ENCODE measurements at places on chromosomes 3 and 15. TPM values are rescaled to one million over a fixed set of nuclear protein-coding genes. Genes with fewer than 3 reads are reported as not detected.

- no peak for DNase-seq
Observed at GRCh38 chr3:141060327-141060726, 9.2 kb downstream of the SPSB4 start.

DNA sequence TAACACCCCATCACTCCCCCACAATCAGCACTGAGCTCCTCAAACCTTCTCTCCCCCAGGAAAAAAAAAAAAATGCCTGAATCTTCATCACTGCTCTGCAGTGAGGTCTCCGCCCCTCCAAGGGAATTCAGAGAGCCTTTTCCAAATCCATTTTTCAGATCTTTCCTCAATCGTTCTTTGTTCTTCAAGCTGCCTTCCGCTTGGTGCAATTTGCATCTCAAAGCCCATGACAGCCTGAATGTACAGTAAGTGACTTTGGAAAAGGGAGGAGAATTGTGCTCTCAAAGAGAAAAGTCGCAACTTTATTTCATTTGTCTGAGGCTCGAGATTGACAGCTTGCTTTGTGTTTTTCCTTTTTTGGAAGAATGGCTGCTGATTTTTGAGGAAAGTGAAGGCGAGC, 75.0 kb downstream of the CORO2B start:
- DNase-seq, result no peak

- DNase-seq, result no peak
Observed at GRCh38 chr15:45732662-45733061, 97.8 kb downstream of the SQOR start.

- peak; percentile 46 for DNase-seq
Observed at GRCh38 chr15:50315814-50316630, 39.0 kb downstream of the GABPB1 start.

DNA sequence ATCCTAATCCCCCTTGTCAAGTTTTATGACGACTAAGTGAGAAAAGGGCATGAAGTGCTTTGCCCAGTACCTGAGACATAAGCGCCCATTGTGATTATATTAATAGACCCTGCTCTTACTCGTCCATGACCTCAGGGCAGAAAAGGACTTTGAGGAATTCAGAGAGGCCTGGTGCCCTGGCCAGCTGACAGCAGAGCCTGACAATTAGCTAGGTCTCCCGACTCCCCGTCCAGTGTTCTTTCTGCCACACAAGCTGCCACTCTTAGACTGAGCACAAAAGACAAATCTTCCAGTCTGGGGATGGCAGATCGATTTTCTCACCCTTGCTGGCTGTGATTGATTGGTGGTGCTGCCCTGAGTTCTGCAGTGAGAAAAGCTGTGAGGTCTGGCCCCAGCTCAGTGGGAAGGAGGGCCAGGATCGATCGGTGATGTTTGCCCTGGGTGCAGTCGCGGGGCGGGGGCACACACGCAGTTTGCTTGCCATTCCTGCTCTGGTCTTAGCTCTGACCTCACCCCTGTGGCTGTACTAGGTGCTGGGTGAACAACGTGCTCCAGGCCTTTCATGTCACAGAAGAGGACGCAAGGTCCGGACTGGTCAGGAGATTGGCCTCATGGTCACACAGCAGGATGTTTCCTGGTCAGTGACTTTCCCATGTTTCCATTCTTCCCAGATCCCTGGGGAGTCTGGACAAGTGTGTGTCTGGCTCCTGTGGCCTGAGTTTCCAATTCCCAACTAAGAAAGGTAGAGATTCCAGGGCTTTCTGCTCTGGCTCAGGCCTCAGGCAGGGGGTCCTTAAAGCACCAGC, 67.4 kb upstream of the TLE3 start:
- DNase-seq, result no peak

DNA sequence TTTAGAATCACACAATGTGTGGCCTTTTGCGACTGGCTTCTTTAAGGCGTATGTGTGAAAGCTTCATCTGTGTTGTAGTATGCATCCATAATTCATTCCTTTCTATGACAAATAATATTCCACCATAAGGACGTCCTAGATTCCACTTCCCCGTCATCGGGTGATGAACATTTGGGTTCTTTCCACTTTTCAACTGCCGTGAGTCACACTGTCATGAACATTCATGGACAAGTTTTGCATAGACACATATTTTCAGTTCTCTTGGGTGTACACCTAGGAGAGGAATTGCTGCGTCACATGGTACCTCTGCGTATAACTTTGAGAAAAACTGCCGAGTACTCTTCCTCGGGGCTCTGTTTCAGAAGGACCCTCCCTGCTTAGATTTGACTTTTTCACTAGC, 97.3 kb downstream of the TOP2B start:
- DNase-seq, result no peak

Gene FAM3D
- total RNA-seq, result not detected

Gene SNX33
- total RNA-seq, result 10.5 TPM

Gene IL16
- 44.7 TPM for total RNA-seq

Measured in hematopoietic multipotent progenitor cell (in vitro differentiated cells).